Cerebellar nuclear complex (tissue), 1 donor: ENCODE measurements at places on chromosomes 5 and 9.

DNA sequence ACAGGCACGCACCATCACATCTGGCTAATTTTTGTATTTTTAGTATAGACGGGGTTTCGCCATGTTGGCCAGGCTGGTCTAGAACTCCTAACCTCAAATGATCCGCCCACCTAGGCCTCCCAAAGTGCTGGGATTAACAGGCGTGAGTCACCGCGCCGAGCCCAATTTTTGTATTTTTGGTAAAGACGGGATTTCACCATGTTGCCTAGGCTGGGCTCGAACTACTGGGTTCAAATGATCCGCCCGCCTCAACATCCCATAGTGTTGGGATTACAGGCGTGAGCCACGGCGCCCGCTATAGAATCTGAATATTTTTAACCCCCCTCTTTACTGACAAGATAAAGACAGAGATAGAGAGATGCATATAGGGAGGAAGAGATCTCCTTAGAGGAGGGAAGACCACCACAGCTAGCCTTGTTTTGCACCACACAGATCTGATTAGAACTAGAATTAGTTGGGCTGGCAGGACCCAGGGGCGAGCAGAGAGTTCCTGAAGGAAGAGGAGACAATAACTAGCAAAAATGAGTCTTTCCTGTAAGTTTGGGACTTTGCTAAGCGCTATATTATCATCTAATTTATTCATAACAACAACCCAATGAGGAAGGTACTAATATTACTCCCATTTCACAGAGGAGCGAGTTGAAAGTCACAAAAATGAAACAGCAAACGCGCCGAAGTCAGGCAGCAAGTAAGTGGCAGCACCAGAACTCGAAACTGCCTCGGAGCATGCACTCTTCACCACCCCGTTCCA is 1.5 kb upstream of the ANKHD1 start:
- no peak for DNase-seq

GRCh38 chr5:110908848-110909247 is 162.7 kb upstream of the TSLP start:
- no peak for DNase-seq

DNA sequence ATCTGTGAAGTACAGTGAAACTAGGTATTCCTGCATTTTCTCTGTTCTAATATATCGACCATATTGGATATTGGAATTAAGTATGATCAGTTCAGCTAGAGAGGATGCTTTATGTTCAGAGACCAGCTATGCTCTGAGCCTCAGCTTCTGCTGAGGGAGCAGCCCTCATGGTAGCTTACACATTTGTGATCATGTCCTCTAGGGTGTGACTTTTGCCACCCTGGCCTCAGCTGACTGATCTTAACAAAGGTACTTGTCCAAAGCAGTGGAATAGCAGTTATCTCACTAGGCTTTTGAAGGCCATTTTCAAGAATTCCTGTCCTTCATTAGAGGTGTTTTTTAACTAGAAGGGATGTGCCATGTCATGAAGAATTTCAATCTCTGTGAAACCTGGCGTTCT is 9.3 kb downstream of the SCAMP1 start:
- no peak for DNase-seq

DNA sequence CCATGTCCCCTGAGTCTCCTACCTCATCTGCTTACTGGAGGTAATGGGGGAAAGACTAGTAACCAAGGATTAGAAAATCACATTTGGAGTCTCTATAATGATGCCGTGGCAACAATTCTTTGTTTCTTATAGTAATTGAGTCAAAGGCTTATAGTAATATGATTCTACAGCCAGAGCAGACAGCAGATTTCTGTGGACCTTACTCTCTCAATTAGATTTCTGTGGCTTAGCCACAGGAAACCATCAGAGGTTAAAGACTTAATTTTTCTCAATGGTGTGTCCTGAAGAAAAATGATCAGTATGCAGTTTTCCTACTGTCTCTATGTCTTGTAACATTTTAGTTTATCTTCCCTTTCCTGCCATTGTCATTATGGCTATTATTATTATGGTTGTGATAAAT is 59.3 kb upstream of the CD180 start:
- no peak for DNase-seq

- DNase-seq = no peak
These were observed 183.9 kb downstream of the SMARCA2 start for GRCh38 chr9:2198956-2199635.

DNA sequence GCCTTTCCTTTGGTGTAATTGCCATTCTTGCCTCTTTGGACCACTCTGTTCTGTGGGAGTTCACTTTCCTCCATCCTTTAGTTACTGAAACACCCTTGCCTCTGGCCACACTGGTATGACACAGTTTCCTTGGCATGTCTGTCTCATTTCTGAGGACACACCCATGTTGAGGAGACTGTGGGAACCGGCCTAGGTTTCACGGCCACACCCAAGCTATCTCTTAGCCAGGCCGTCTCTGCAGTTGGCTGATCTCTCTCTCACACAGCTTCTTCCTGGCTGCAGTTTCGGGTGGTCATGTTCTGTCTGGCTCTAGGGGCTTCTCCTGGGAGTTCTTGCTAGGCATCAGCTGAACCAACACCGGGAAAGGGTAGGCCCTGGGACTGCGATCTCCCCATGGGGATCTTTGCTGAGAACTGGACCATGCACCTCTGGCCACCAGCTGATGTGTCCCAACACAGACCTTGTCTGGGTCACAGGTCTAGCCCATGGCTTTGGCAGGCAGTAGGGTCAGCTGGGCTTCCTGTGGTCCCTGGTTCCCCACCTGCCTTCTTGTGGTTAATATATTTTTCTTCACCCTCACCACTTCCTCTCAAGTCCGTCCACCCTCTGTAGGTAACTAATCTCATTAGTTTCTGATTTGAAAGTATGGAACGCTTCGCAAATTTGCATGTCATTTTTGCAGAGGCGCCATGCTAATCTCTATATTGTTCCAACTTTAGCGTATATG is 24.9 kb downstream of the ARHGEF37 start:
- no peak for DNase-seq

DNA sequence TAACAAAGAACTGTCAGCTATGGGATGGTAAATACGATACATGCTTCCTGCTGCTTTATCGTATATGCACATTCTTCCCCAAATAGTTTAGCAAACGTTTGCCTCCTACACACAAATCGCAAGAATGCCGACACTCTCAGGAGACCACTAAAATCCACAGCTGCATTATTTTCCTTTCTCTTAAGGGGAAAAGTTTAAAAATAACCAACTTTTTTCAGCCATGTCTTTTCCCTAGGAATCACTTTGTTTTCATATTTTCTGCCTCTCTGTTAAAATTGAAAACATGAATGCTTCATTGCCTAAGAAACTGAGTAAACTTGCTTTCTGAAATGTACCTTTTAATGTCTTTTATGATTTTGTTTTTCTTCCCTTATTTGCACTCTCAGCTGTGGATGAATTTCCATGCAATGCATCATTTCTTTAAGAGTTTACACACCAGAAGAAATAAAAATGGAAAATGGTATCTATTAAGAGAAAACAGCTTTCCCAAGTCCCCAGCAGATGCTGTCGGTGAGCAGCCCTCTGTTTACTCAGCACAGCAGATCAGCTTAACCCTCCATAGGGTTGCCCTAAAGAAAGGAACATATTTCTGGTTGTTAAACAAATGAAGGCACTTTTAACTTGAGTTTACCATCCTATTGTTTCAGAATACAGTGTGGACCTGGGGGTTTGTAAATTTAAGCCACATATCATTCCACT is 66.2 kb downstream of the IZUMO3 start:
- no peak for DNase-seq

DNA sequence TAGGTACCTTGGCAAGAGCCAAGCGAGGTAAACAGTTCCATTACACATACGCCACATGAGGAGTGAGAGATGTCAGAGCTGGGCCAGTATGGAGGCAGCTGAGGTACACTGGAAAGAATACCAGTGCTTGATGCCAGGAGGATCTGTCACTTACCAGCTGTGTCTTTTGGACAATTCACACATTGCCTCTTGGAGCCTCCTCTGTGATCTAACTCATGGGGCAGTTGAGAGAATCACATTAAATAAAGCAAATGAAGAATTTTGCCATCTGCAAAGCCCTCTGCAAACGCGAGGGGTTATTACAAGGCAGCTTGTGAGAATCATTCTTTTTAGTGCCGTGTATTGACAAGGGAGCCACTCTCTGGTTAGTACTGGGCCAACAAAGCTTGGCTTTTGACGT is 429.7 kb upstream of the KLF4 start:
- no peak for DNase-seq

- DNase-seq = no peak
These were observed 44.3 kb upstream of the SARDH start for GRCh38 chr9:133782157-133783130.

- no peak for DNase-seq
These were observed at the start of gene SH2D3C for GRCh38 chr9:127778280-127779135. Gene SH2D3C (minus strand): TSS chr9:127778666. CDS start chr9:127778627, 39 bp downstream.
